Dermis microvascular lymphatic vessel endothelial cell (primary cell): ENCODE measurements at places on chromosomes 4 and X. TPM values are rescaled to one million over a fixed set of nuclear protein-coding genes. Genes with fewer than 3 reads are reported as not detected.

DNA sequence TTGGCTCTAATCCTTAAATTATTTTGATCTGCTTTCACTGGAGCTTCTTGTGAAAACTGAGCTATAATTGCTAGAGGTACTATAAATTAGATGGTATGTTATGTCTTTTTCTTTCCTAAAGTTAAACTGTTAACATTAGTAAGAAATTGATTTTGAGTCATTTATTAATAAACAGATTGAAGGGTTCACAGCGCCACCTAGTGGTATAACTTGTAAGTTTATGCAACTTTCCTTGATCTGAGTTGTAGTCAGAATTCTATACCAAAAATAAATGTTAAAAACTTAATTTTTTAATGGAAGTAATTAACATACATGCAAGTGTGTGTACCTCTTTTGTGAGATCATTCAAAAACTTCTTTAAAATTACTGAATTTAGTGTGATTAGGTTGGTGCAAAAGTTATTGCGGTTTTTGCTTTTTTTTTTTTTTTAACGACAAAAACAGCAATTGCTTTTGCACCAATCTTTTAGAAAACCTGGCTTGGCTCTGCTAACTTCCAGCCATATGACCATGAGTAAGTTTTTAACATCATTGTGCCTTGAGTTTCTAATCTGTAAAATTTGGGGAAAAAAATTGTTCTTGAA, 151.5 kb downstream of the CENPC start:
- DNase-seq, result peak; percentile 18

DNA sequence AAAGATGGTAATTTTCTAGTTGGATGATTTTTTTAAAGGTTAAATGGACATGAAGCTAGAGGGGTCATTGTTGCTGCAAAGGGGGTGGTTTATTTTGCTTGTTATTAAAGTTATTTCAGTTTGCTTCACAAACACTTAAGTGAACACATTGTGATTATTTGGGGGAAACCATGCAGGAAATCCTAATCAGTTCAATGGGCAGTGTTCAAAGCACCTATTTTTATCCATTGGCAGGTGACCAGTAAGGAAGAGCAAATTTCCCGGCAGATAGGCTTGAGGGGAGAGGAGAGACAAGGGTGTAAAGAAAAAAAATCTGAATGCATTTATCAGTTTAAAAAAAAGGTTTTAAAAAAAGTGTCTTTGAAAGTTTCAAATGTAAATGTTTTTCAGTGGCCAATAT, 17.6 kb downstream of the GPR174 start:
- DNase-seq, result no peak

DNA sequence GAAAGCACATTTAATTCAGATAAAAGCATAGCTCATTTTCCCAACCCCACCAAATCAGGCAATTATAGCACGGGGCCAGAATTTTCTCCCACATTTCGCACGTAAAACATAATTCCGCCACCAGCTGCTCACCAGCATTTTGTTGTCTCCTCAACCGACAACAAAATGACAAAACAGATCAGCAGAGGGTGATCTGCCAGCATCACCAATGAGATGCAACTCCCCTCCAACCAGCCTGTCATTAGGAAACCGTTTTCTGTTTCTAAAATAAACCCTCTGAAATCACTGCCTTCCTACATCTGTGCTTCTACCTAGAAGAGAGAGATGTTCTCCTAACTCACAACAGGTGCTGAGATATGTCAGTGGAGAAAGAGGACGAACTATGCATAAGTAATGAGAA, 654.8 kb upstream of the CPEB2 start:
- DNase-seq, result no peak

The ATP2B3 gene
- not detected in 2 replicates for total RNA-seq

The PLS3 gene
- total RNA-seq, result 318 and 330 TPM in 2 replicates

The TCEAL1 gene
- total RNA-seq, result 14.5 and 15.0 TPM in 2 replicates

The MAPK10 gene
- total RNA-seq, result under 0.01 and 0.13 TPM in 2 replicates
